ENCODE measurements at places on chromosomes 2 and 18. TPM values are rescaled to one million over a fixed set of nuclear protein-coding genes. Genes with fewer than 3 reads are reported as not detected.

Gene MRO
- not detected for total RNA-seq

Gene IL1A
- total RNA-seq = not detected

DNA sequence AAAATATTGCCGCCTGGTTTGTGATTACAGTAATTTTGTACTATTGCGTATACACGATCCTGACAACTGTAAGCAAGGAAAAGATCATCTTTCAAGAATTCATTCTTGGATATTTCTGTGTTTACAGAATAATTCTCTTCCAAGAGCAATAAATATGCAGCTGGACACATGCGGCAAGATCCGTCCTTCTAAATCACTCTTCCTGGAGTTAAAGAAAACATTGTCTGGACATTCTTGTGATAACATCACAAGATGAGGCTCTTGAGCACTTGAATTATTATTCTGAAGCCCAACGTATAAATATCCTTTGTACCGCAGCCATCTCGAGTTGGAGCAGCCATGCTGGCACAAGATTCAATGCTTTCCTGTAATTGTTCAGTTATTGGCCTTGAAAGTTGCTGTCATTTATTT is 9.9 kb downstream of the FHL2 start:
- DNase-seq = peak; percentile 55

- no peak for DNase-seq
Measured at GRCh38 chr2:73175663-73176204, 26.6 kb upstream of the NOTO start.

DNA sequence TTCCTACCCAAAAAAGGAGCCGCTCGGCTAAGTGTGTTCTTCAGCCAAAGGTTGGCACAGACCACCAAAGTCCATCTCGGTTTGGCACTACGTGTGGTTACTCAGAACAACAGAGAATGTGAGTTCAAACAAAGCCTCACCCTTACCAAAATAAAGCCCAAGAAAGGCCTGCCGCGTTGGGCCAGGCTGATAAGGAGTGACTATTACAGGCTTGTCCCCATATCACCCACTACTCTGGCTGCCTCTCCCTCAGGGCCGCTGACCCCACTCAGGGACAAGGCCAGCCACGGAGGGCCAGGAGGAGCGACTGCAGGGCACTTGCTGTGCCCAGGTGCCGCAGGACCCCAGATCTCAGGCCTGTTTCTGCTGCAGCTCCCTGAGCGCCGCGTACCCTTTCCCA is 13.8 kb downstream of the HS1BP3 start:
- no peak for DNase-seq

Gene VWA3B
- total RNA-seq = not detected

Gene RAD51AP2
- 0.37 TPM for total RNA-seq

GRCh38 chr2:96898641-96899412 is 28.9 kb upstream of the SEMA4C start:
- peak; percentile 78 for DNase-seq

DNA sequence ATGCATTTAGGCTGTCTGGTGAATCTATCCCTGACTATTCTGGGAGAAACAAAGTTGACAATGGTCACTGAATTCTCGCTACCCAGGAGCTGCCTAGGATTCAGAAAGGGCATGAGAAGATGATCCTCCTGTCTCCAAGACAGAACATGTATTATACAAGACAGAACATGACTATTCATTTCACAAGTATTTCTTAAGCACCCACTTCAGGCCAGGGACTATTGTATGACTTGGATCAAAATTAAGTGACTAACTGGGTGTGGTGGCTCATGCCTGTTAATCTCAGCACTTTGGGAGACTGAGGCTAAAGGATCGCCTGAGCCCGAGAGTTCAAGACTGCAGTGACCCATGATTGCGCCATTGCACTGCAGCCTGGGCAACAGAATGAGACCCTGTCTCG is 235.8 kb upstream of the RAB12 start:
- DNase-seq = no peak

GRCh38 chr18:36017232-36017631 is 44.8 kb downstream of the RMP24 start:
- no peak for DNase-seq

DNA sequence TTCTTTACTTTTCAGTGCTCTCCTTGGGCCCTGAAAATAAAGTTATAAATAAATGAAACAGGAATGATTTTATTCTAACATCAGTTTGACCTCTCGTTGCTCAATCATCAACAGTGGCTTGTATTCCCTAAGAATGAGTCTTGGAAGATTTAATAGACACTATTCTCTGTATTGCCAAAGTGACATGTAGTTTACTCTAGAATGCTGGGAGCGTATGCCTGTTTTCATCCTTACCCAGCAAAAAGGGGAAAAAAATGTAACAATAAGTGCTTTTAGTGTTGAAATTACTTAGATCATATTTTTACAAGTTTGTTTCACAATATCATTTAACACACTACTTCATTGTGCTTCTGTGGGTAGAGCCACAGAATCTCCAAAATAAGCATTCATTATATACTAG is 240.6 kb upstream of the CWC22 start:
- DNase-seq = no peak

Gene NT5DC4
- not detected for total RNA-seq

- no peak for DNase-seq
Measured at GRCh38 chr2:59567151-59567550, 986.3 kb downstream of the BCL11A start.

Gene GPAT2
- total RNA-seq = not detected

- DNase-seq = no peak
Measured at GRCh38 chr2:62084801-62085200, 111.1 kb upstream of the B3GNT2 start.

DNA sequence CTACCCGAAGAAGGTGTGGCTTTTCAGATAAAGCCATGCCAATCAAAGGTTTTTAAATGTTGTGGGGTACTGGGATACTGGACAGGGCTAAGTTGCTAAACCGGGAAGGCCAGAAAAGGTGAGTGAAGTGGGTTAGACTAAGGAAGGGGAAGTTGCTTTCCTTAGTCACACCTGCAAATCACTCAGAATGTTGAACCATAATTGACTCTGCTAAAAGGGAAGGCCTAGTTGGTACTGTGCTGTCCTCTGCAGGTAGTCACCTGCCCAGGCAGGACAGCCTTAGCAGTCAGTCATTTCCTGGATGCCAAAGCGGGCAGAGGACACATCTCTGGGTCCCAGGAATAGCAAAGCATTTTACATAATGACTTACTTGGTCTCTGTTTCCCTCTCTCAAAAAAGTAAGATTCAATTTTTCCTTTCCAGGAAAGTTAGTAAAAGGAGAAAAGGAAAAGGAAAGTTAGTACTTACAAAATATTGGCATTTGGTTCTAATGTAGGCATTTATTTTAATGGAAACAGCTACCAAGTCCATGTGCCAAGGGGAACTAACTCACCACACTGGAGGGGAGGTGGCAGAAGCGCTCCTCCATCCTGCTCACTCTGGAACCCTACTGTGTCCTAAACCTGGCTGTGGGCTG is 60.3 kb downstream of the RFTN2 start:
- DNase-seq = no peak

DNA sequence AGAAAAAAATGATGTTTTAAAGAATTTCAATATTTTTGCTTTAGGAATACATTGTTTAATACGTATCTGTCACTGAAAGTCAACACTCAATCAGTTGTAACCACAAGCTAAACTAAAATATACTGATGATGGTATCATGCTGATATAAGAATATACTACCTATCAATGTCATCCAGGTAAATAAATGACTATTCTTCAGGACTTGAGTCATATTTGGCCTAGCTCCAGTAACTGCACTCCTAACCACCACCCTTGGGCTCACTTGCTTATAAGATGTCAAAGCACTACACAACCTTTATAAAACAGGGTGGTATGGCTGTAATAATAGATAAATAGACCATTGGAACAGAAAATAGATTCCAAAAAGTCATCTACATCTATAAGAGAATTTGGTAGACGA is 48.8 kb downstream of the RND3 start:
- DNase-seq = no peak

Gene ANKRD62
- total RNA-seq = not detected

GRCh38 chr2:146392631-146393030 is 1452.2 kb upstream of the ACVR2A start:
- DNase-seq = peak; percentile 75

GRCh38 chr2:28658369-28658768 is 93.3 kb upstream of the PPP1CB start:
- DNase-seq = peak; percentile 69

DNA sequence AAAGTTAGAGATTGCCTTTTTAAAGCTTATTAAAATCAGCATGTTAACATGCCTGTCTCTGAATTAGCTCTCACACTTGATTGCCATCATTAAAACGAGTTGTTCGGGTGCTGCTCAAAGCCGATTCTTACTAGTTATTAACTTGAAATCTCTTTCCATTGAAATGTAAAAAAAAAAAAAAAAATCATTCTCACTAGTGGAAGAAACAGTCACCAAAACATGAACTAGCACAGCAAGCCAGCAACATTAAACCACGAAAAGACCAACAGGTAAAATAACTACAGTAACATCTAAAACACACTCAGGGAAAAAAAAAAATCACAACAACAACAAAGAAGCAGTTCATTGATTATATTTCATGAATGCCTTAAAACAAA is 264.5 kb downstream of the MEIS1 start:
- DNase-seq = no peak

Gene SERPINB13
- not detected for total RNA-seq

Gene GLI2
- total RNA-seq = 0.68 TPM

DNA sequence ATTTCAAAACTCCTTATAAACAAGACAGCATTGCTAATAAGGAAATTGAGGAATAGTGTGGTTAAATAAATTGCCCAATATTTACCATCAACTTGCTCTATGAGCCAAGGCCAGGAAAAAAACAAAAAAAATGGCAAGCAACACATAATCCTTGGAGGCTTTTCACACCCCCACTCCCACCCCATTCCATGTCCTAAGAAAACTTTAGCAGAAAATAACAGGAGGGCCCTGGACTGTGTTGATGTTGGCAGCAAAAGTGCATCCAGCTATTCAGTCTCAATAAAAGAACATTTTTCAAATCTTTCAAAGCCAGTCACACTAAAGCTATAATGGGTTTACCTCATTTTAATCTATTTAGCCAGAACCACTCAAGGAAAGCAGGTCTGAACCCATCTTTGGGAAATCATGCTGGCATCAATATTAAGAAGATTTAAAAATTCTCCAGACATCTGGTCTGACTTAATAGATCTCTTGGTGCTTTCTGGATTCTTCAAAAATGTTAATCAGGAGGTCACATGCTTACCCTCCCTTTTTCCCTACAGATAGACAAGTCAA is 34.6 kb upstream of the STK17B start:
- DNase-seq = no peak

GRCh38 chr2:14756981-14757657 is 124.6 kb downstream of the LRATD1 start:
- DNase-seq = peak; percentile 95

DNA sequence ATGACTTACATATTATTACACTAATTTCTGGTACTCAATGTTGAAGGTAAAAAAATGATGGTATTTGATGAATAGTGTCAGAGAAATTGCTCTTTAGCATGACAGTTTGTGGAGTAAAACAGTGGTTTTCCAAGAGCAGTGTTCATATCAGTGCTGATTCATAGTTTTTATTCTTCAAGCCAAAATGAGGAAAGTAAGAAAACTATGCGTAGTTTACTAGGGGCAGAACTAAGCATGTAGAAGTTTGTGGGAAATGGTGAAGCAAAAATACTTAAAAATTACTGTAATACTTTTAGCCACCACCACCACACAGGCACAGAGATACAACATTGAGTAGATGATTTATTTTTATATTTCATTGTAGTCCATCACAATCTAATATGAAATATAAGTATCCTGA is 137.3 kb downstream of the ZNF804A start:
- no peak for DNase-seq

GRCh38 chr2:122480501-122481243 is 725.2 kb downstream of the TSN start:
- no peak for DNase-seq

DNA sequence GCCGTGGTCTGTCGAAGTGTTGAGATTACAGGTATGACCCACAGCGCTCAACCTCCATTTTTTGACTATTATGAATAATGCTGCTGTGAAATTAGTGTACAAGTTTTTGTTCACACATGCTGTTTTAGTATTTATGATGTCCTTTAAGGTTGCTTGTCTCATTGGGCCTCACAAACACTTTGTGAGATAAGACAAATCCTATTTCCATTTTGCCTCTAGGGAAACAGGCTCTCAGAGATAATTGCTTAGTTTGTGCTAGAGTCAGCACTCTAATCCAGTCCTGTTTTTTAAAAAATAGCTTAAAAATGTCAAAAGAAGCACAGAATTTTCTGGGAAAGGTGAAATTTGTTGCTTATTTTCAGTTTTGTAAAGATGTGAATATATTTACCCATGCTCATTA is 43.3 kb upstream of the CUL3 start:
- DNase-seq = no peak

- DNase-seq = no peak
Measured at GRCh38 chr2:234308073-234308812, 188.6 kb downstream of the ARL4C start.

Gene NIFK
- 55.0 TPM for total RNA-seq

Gene SOX11
- 24.0 TPM for total RNA-seq

DNA sequence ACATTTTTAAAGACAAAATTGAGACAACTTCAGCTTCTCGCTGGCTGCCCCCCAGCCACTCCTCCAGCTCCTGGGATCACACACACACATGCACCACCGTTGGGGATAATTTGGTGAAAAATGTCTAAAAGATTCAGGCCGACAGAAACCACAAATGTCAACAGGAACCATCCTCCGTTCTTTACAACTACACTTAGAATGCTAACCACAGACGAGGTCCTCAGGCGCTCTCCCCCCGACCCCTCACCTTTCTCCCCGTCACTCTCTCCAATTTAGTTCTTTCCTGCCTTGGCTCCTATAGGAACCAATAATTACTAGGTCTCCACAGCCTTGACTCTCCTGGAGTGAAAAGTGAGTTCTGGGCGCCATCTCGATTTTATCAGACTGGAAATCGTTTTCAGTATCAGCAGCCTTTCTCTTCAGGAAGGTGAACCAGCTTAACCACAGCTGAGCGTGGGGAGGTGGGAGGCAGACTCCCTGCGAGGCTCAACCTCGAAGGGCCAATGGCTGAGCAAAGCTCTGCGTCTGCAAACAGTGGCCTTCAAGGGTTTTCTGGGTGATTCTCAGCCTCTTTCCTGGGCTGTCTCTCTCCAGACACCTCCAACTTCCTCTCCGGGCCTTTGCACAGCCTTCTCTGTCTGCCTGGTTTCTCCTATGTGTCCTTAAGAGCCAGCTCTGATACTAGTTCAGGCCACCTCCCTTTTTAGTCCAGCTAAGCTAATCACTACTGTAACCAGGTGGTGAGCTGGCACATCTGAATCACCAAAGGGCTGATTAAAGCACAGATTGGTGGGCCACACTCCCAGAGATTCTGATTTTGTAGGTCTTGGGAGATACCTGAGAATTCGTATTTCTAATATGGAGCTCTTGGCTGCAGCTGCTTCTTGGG is 115.7 kb upstream of the COPS8 start:
- DNase-seq = no peak

DNA sequence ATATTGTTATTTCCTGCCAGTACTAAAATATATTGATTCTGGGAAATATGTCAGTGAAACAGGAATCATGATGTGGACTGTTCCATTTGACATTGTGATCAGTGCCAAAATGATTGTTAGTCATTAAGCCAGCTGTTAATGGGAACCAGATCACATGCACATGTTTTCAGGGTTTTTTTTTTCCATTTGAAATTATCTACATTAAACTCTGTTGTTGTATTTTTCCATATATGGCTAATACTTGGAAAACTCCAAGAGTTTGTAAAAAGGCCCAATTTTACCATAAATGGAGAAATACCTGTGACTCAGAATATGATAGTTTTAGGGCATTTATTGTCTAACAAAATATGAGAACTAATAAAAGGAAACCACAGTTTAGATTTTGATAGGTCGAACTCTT is 13.4 kb downstream of the ITGAV start:
- peak; percentile 22 for DNase-seq

Gene MTX2
- 50.1 TPM for total RNA-seq

GRCh38 chr2:20588918-20589871 is 61.7 kb downstream of the HS1BP3 start:
- no peak for DNase-seq

All from myocyte (in vitro differentiated cells).